ENCODE measurements at places on chromosomes 4 and X. TPM values are rescaled to one million over a fixed set of nuclear protein-coding genes. Genes with fewer than 3 reads are reported as not detected.

DNA sequence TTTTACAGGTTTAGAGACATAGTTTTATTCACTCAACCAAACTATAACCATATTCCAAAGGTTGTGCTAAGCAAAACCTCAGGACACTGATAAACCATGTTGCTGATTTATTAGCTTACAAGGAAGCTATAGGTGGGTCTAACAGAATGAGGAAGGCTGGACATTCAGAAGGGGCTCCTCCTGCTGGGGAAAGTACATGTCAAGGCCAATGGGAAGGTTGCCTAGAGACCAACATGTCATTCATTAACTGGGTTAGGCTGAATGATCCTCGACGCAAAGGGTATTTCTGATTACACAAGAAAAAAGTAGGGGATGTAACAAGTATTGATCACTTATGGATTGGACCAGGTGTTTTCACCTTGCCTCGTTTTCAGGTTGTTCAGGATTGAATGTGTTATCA lies 30.3 kb downstream of the SLC10A6 start:
- peak; percentile 44 for DNase-seq

GRCh38 chrX:85992811-85993229 lies 54.5 kb downstream of the CHM start:
- DNase-seq, result no peak

GRCh38 chr4:88526221-88526815 lies 2.7 kb upstream of the PYURF start:
- DNase-seq, result no peak

- DNase-seq, result no peak
Observed at GRCh38 chrX:136203438-136203837, 47.8 kb downstream of the MAP7D3 start.

GRCh38 chr4:102789317-102789717 lies 28.5 kb upstream of the MANBA start:
- no peak for DNase-seq

Gene EGFL6
- 0.41 TPM for total RNA-seq

GRCh38 chr4:54541426-54542118 lies 116.2 kb upstream of the KIT start:
- no peak for DNase-seq

DNA sequence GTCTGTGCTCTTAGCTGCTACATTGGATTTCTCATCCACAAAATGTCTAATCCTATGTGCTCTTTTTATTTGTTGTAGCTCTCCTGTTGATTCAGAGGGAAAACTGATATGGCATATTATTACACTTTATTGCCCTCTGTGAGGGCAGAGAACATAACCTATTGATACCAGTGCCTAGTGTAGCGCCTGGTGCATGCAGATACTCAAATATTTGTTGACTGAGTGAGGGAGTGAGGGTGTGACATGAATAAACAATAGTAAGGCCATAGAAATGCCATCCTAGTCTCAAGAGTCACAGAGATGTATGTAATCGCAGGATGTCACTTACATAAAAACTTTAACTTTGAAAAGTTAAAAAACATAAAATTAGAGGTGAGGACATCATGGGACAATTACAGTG lies 159.1 kb downstream of the SHROOM3 start:
- no peak for DNase-seq

DNA sequence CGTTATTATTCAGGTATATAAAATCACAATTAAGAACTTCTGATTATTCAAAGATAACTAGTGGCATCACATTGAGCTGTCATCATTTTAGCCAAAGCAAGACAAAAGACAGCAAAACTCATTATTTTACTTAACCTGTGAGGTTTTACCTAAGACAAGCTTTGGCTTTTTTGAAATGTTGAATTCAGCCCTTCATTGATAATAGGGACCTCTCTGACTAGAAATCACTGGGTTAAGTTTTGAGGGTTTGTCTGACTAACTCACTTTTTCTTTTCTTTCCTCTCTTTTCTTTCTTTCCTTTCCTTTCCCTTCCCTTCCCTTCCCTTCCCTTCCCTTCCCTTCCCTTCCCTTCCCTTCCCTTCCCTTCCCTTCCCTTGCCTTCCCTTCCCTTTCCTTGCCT lies 244.2 kb downstream of the GRXCR1 start:
- DNase-seq, result no peak

DNA sequence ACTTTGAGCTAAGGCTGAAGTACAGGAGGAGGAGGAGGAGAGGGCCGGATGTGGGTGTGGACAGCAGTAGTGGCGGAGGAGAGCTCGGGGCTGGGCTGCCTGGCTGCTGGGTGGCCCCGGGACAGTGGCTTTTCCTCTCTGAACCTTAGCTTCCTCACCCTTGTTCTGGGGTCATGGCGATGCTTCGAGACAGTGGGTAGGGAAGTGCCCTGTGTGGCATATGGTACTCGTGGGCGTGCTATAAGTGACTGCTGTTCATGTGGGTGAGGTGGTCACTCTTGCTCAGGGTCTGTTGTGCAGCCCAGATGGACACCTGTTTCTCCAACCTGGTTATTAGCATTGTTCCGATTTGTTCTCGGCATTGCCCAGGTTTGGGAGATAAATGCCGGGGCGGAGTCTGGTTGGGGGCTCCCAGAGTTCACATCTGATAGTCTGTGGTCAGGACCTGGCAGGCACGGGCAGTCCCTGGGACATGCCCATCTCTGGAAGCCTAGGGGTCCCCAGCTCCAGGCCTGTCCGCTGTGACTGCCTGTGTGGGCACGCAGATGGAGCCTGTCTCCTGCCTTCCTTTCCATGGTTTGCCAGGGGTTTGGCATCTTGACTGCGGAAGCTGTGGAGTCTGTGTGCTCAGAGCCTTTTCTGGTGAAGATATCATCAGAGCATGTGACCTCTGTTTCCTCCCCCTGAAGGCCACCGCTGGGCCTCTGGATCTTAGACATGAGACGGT lies 4.9 kb upstream of the CPZ start:
- peak; percentile 30 for DNase-seq

Gene ZNF157
- 0.31 TPM for total RNA-seq
